ENCODE measurements at places on chromosomes 4 and X.

GRCh38 chr4:124085561-124086180, 626.9 kb downstream of the ANKRD50 start:
- DNase-seq, result no peak

GRCh38 chr4:170274616-170275015, 184.9 kb upstream of the AADAT start:
- DNase-seq, result no peak

GRCh38 chr4:184510401-184510800, 36.1 kb upstream of the IRF2 start:
- no peak for DNase-seq

- no peak for DNase-seq
Measured at GRCh38 chrX:39140581-39140980, 339.3 kb downstream of the MID1IP1 start.

DNA sequence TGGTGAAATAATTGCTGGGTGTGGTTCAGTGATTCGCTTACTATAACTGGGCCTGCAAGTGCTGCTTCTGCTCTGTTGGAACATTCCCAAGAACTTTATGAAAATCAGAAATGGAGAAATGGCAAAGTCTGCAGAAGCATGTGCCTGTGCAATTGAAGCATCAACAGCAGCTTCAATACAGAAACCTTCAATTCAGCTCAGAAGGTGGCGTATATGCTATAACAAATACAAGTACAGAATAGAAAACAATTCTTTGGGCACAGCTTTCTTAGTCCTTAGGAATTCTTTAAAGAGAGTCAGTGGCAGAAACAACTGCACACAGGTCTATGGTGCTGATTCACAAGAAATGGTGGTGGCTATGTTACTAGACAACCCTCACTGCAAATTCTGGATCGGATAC, 18.0 kb upstream of the PDHA2 start:
- no peak for DNase-seq

GRCh38 chr4:57190601-57191481, 80.7 kb upstream of the IGFBP7 start:
- no peak for DNase-seq
